MCF 10A (cell line): ENCODE measurements at places on chromosomes 5 and 9.
A peak's percentile ranks its signal among the peaks of the same experiment; 100 is the strongest.

GRCh38 chr9:125544988-125545651 is 161.9 kb downstream of the MAPKAP1 start:
- peak; percentile 11 for DNase-seq

DNA sequence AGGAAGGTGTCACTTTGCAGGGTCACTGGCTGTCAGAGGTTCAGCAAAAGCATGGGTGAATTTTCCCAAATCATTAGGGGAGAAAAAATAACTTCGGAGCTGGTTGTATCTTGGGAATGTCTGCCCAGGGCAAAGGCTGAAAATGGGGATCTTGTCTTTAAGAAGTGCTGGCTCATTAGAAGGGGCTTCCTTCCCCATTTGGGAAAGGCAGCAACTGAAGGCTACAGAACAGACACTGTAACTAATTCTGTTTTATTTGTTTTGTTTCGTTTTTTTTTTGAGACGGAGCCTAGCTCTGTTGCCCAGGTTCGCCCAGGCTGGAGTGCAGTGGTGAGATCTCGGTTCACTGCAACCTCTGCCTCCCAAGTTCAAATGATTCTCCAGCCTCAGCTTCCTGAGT is 70.3 kb upstream of the PCA3 start:
- DNase-seq, result no peak

- DNase-seq, result no peak
Observed at GRCh38 chr9:121451586-121451985, 48.1 kb downstream of the GGTA1 start.

DNA sequence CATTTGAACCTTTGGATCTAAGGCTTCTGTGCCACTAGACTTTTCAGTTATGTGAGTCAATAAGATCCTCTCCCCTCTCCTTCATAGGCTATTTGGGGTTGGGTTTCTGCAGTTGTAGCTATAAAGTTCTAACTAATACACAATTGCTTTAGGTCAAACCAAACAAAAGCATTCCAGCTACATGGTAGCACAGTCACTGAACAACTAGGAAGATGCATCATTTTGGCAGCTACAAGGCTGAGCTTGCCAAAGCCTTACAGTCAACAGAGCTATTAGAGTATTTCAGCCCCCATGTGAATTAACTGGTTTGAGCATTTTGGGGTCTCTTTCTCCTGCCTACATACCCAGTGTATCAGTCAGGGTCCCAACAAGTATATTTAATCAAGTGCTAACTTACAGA is 234.6 kb downstream of the ZNF608 start:
- no peak for DNase-seq

DNA sequence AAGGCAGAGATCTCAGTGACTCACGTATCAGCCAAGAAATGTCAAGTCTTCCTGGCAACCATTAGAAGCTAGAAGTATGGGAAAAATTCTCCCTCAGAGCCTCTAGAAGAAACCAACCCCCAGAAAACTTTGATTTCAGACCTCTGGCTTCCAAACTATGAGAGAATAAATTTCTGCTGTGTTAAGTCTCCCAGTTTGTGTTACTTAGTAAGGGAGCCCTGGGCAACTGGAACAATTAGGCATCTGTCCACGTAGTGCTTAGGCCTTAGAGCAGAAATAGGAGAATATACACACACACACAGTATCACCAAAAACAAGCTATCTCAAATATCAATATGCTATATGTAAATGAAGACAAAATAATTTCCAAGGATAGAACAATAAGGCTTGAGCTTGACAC is 894.8 kb upstream of the CDH10 start:
- DNase-seq, result no peak

DNA sequence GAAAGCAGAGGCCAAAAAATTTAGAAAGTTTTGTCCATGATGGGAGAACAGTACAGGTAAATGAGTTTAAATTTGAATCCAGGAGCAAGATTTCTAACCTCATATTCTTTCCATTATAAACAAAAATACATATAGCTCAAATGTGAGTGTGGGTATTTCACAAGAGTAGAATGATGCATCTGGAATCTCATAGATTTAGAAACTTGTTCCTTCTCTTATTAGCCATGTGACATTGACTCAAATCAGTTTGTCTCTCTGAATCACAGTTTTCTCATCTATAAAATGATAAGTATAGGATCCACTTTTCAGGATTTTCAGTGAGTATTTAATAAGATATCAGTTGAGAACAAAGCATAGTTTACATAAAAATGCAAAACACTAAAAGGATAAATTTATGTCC is 436.3 kb upstream of the PAPPA start:
- DNase-seq, result peak; percentile 39
